Dermis microvascular lymphatic vessel endothelial cell (primary cell): ENCODE measurements at places on chromosomes 2 and 18. TPM values are rescaled to one million over a fixed set of nuclear protein-coding genes. Genes with fewer than 3 reads are reported as not detected.

SS18 gene
- 50.5 and 69.2 TPM in 2 replicates for total RNA-seq

GPR155 gene
- 0.77 and 1.4 TPM in 2 replicates for total RNA-seq

TUBA3E gene
- total RNA-seq, result not detected in 2 replicates

IL18R1 gene
- total RNA-seq, result 0.25 and 0.51 TPM in 2 replicates

ACVR1C gene
- total RNA-seq, result under 0.01 TPM in 2 replicates
